ENCODE measurements at places on chromosomes 1 and 21.
A peak's percentile ranks its signal among the peaks of the same experiment; 100 is the strongest.

- ATAC-seq, result no peak
Measured at GRCh38 chr21:41071258-41072171, 96.4 kb upstream of the BACE2 start.

DNA sequence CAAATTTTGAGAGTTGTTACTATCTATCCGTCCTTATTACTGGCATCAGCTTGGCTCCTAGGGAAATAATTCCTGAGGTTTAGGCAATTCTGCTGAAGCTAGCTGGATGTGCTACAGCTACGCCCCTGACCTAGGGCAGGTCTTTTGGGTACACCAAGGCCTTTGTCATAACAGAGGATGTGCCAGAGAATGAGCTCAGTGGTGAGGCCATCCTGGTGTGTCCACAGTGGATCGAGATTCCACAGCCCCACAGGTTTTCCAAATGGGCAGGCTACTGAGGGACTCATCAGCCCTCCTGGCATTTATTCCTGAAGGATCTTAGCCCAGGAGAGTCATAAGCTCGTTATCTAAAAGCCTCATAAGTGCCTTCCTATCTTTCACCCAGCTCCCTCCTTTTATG is 475.2 kb upstream of the USP24 start:
- ATAC-seq, result no peak

GRCh38 chr1:154994591-154994990 is 1.2 kb downstream of the LENEP start:
- ATAC-seq, result no peak

- no peak for ATAC-seq
Measured at GRCh38 chr21:42242611-42243010, 23.7 kb downstream of the ABCG1 start.

DNA sequence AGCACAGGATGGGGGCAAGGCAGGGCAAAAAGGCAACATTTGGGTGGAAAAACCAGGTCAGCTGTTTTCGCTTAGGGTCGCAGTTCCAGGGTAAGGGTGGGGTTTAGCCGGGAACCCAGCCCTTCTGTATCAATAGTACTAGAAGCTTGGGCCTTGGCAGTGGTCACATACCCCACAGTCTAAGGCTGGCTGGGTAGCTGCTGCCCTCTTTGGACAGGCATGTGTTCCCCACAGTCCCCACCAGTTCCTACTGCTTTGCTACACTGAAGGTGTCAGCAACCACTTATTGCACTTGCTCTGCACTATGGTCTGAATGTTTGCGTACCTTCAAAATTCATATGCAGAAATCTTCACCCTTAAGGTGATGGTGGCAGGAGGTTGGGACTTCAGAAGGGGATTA is 349.8 kb downstream of the LTN1 start:
- ATAC-seq, result no peak

GRCh38 chr1:102572637-102573036 is 535.7 kb downstream of the COL11A1 start:
- no peak for ATAC-seq

DNA sequence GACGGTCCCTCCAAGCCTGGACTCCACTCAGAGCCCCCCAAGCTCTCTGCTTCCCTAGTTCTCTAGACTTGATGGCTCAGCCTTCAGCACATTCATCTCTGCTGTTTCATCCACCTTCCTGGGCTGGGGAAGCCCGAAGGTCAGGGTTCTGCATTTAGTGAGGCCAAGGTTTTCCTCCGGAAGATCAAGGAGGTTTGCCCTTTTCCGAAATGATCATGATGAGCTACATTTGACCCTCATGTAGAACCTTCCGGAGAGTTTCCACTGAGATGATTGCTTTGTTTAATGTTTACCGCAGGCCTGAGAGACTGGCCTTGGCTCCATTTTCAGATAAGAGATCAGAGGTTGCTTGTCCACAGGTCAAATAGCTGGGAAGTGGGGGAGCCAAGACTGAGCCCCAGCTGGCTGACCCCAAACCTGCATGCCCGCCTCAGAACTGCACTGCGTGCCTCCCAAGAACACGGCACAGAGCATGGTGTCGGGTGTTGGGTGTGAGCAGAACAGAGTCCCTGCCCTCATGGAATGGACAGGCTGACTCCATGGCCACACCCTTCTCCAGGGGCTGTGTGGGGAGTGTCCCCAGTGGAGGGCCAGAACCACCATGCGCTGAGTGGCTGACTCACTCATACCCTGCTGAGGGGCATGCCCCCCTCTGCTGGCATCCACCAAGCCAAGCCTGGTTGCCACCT is 200.8 kb upstream of the TMEM51 start:
- no peak for ATAC-seq

- ATAC-seq, result peak; percentile 52
Measured at GRCh38 chr1:26788836-26789611, 1.3 kb downstream of the PIGV start.

DNA sequence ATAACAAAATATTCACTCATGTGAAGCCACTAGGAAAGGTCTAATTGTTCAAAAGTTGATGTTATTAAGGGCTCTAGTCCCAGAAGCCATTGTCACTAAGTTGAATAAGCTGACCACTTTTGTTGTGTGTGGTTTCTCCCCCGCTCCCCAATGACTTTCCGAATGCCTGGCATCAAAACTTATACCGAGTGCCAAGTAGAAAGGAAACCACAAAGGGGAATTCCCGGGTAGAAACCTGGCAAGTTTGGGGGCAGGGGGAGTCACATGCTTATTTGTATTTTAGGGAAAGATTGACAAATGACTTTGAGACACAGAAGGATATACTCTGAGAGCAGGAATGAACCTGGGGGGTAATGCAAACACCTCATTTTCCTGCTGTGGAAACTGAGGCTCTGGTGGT is 154.1 kb downstream of the TGFBR3 start:
- no peak for ATAC-seq

- no peak for ATAC-seq
Measured at GRCh38 chr1:998995-999724, 737 bp downstream of the HES4 start.

GRCh38 chr1:73106931-73107330 is 824.6 kb upstream of the NEGR1 start:
- no peak for ATAC-seq

DNA sequence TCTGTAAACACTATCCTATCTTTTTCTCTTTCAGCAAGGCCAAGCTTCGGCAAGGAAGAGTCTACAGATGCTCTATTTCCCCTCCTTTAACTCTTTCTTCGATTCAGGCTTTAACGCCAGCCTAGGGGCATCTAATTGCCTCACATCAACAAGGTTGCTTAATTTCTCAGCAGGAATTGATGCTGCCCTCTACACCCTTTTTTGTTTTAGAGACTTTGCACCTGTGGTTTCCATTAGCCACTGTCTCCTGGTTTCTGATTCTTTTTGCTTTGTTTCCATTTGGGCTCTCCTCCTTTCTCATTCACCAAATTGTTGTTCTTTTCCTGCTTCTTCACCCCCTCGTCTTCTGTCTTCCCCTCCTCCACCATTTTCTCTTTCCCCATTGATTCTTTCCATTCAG is 202.4 kb upstream of the HMCN1 start:
- ATAC-seq, result no peak

- ATAC-seq, result no peak
Measured at GRCh38 chr1:90753556-90753955, 36.5 kb upstream of the BARHL2 start.

GRCh38 chr1:75589637-75590036 is 21.3 kb downstream of the SLC44A5 start:
- no peak for ATAC-seq

DNA sequence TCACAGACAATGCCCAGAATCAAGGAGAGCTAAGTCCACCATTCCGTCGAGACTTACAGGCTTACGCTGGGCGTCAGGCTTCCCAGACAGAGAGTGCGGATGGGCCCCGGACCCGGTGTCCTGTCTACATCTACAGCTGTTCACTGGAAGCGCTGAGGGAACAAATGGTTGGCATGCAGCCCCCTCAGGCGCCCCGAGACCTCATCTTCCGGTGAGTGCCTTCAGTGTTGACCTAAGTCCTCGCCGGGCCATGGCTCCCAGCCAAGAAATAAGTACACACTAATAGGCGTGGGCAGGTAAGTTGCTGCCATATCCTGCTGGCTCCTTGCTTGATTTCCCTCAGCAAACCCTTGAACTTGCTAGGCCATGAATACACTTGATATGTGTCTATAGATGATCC is 26.2 kb downstream of the HYI start:
- no peak for ATAC-seq

- ATAC-seq, result no peak
Measured at GRCh38 chr1:15916916-15917315, 59.0 kb downstream of the ZBTB17 start.

GRCh38 chr1:50820545-50820944 is 139.5 kb downstream of the FAF1 start:
- no peak for ATAC-seq

DNA sequence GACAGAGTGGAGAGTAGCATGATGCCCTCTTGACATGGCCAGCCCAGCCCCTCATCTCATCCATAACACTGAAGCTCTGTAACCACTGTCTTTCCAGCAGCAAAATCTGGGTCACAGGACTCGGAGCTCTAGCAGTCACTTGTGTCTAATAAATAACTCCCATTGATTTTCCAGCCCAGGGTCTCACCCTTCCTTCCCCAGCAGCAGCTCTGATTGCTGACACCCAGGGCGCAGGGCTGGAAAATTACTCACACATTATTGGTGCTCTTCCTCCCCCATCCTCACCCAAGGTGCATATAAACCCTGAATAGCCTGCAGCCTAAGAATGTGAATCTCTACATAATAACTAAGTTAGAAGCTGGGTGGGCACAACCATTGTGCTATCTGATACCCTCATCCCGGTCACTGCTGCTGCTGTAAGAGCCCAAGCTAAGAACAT is 21.1 kb upstream of the OR10J5 start:
- ATAC-seq, result no peak

DNA sequence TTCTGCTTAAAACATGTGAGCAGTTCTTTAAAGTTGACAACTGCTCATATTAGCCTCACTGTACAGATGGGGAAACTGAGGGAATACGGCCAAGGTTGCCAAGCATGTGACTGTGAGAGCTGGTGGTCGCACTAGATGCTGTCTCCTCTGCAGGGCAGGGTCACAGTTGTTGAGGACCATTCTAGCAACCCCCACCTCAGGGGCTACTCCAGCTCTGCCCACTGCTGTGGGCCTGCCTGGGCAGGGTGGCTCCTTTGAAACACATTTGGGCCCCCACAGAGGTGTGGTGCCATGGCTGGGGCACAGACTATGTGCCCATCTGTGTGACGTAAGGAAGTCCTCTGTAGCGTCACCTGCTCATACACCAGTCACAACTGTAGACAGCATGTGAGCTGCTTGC is 779 bp downstream of the THEM5 start:
- no peak for ATAC-seq

DNA sequence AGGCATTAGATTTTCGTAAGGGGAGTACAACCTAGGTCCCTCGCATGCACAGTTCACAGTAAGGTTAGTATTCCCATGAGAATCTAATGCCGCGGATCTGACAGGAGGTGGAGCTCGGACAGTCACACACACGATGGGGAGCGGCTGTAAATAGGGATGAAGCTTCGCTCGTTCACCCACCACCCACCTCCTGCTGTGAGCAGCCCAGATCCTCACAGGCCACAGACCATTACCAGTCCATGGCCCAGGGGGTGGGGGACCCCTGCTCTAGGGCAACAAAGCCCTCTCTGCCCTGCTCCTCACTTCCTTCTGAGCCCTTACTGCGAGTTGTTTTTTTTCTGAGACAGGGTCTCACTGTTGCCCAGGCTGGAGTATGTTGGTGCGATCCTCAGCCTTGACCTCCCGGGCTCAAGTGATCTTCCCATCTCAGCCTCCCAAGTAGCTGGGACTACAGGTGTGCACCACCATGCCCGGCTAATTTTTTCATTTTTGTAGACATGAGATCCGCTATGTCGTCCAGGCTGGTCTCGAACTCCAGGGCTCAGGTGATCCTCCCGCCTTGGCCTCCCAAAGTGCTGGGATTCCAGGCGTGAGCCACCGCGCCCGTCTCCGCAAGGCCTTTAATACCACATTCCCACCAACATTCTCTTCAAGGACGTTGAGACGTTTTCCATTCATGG is 21.3 kb downstream of the TRPM2 start:
- no peak for ATAC-seq

- ATAC-seq, result peak; percentile 61
Measured at GRCh38 chr1:24526940-24527542, 24.4 kb downstream of the RCAN3 start.

DNA sequence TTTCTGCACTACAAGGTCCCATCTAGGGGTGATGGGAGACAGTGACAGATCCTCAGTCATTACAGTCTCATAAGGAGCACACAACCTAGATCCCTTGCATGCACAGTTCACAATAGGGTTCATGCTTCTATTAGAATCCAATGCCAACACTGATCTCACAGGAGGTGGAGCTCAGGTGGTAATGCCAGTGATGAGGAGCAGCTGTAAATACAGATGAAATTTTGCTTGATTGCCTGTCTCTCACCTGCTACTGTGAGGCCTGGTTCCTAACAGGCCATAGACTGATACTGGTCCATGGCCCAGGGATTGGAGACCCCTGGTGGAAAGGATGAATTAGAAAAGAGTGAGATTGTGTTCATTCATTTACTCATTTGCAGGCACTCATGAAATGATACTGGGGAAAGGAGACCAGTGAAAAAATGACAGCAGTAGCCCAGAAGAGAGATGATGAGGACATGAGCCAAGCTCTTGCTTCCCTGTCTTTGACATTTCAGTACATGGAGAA is 251.6 kb upstream of the DUSP10 start:
- ATAC-seq, result no peak

- no peak for ATAC-seq
Measured at GRCh38 chr1:148372731-148373130, 110.4 kb downstream of the PPIAL4G start.

DNA sequence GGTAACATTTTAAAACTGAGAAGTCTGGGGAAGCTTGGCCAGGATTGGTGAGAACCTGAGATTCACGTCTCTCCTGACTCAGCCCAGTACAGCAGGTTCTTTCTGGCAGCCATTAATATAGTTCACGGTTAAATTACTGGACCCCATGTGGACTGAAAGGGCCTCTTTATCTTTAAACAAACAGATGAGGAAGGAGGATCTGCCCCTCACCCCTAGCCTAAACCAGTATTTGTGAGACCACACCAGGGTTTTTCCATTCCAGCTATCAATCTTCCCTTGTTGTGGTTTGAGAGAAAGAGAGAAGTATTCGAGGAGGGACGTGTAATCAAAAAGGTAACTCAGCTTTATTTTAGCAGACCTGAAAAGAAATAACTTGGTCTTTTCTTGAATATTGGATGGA is 137.1 kb downstream of the PROX1 start:
- no peak for ATAC-seq

Measured in SK-N-SH treated with all-trans-retinoic acid at 6 μM for 48 hours (cell line).